Esophagus squamous epithelium (tissue), 5 donors: ENCODE measurements at places on chromosomes 7 and 10. TPM values are rescaled to one million over a fixed set of nuclear protein-coding genes. Genes with fewer than 3 reads are reported as not detected.

DNA sequence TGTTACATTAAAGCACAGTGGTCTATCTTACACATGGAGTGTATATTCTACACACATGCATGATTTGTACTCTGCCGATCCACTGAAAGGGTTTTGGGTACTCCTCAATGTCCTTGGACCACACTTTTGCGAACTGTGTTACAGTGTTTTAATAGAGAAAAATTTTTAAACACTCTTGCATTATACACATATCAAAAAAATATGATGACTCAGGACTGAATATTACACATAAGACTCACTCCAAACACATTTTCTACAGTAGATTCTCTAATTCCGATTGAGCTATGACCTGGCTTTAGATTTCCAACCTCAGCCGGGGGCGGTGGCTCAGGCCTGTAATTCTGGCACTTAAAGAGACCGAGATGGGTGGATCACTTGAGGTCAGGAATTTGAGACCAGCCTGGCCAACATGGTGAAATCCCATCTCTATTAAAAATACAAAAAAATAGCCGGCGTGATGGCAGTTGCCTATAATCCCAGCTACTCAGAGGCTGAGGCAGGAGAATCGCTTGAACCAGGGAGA lies 222.4 kb downstream of the CACNA2D1 start:
- no peaks in the 10 kb centered on the region for H3K4me1 ChIP-seq
- H3K4me3 ChIP-seq, result no peak overlapping the region
- no peaks in the 10 kb centered on the region for H3K27me3 ChIP-seq
- H3K36me3 ChIP-seq, result no peaks in the 10 kb centered on the region
- DNase-seq, result no peak
- no peak overlapping the region for H3K27ac ChIP-seq

The MUC3A gene
- under 0.01 TPM for total RNA-seq

The CPXM2 gene
- 9.2 TPM for total RNA-seq

DNA sequence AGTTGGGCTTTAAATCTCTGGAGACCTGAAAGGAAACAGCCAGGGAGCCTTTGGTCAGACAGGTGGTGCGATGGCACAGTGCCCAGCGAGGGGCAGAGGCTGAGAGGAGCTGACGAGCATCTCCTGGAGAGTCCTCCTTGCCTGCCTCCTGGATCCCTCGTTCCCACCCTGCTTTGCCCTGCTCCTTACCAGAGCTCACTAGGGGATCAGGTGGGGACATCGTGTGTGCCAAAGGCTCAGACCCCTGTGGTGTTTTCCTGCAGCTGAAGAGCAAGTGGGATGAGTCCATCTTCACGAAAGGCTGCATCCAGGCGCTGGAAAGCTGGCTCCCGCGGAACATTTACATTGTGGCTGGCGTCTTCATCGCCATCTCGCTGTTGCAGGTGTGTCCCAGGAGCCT lies 21.8 kb upstream of the SH2D4B start:
- no peak for DNase-seq
- no peaks in the 10 kb centered on the region for H3K4me1 ChIP-seq
- H3K27ac ChIP-seq, result no peak overlapping the region
- no peaks in the 10 kb centered on the region for H3K27me3 ChIP-seq
- peaks cover 53% of the 10 kb centered on the region for H3K36me3 ChIP-seq

- no peaks in the 10 kb centered on the region for H3K27me3 ChIP-seq
- H3K36me3 ChIP-seq, result no peaks in the 10 kb centered on the region
- no peak for DNase-seq
- H3K4me3 ChIP-seq, result no peak overlapping the region
Observed at GRCh38 chr7:30815951-30816644, 44.9 kb downstream of the MINDY4 start.

DNA sequence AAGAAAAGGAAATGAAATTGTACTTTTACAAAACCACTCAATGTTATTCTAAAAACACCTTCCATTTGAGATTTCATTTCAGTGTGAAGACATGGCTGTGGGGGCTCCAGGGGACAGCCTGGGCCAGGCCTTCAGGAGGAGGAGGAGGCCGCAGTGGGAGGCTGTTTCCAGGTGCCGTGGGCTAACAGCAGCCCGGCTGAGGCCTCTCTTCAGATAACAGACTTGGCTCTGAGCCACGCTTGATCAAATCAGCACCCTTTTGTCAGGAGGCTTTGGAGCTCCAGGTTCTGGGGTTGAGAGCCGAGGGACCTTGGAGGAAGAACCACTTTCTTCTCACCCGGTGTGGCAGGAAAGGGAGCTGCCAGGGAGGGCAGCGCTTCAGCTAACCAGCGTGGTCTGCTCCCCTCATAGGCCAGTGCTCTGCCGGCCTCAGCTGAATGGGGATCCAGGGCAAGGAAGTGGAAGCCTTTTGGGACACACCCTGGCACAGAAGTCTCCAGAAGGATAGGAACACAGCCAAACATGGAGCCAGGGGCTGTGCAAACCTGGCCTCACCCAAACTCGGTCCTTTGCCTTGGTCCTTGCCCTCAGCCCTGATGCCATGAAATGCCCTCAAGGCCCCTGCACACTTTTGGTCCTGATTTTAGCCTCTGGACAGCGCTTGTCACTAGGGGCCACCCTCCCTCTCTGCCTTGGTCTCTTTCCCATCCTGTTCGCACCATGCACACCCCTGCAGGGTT lies 23.5 kb upstream of the CHST15 start:
- peaks cover 19% of the 10 kb centered on the region for H3K4me1 ChIP-seq
- H3K27me3 ChIP-seq, result no peaks in the 10 kb centered on the region
- no peak overlapping the region for H3K27ac ChIP-seq
- no peak overlapping the region for H3K4me3 ChIP-seq

DNA sequence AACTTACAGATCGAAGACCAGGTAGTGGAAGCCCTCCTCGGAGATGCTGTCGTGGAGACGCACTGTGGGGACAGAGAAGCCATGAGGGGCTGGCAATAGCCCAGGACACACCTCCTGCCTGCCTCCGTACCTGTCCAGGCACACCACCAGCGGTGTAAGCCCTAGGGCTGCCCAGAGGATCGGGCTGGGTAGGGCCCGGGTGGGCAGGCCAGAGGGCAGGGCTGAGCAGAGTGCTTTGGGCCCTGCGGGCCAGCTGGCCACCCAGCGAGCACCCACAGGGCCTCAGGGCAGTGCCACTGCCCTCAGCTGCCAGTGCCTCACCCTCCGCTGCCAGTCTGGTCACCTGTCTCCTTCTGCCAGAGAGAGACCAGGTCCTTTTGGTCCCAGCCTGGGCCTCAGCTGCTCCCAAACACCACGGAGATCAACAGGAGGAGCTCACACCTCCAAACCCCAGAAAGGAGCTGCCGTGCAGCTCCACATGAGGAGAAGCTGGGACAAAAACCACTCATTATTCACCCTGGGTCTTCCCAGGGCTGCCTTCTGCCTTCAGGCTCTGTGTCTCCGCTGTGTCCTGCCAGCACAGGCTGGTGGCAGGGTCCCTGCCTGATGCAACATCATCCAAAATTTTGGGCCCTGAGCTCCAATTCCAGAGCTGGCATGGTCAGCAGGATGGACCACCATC lies 58.2 kb downstream of the YKT6 start:
- peak overlapping the region; percentile 67 for H3K27ac ChIP-seq
- no peak overlapping the region for H3K4me3 ChIP-seq
- H3K36me3 ChIP-seq, result no peaks in the 10 kb centered on the region
- H3K4me1 ChIP-seq, result peaks cover 51% of the 10 kb centered on the region
- no peaks in the 10 kb centered on the region for H3K27me3 ChIP-seq

DNA sequence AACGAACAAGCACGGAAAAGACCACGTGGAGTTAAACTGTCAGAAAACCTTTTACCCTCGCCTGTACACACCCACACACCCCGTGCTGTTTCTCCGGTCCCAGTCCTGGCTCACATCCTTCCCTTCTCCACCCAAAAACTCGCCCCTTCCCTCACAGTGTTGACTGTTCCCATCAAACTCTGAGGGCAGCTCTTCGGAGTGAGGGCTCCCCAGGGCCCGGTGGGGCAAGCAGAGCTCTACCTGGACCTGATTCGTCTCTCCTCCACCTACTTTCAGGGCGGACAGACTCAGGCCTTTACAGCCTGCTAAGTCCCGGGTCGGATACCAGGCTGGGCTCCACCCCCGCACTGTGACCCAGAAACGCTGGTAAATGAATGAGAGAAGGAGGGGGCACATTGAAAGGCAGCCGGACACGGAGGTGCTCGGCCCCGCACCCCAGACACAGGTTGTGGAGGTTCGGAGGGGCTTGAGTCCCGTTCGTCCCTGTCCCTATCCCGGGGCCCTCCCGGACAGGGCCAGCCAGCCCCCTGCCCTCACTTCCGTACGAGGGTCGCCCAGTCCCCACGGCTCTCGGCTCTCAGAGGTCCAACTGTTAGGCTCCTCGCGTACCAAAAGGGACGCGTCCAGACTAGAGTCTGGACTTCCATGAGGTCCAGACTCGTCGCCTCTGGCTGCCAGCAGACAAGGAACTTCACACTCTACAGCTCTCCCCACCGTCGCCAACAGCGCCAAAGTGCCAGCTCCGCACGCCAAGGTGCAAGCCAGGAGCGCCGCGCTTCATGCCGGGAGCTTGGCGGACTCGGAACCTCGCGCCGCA lies 31.7 kb upstream of the ASL start:
- peak overlapping the region; percentile 50 for H3K27ac ChIP-seq
- peak overlapping the region; percentile 35 for H3K4me3 ChIP-seq
- H3K36me3 ChIP-seq, result no peaks in the 10 kb centered on the region

GRCh38 chr10:18759575-18759974 lies 100.3 kb downstream of the ARL5B start:
- no peak for DNase-seq
- no peaks in the 10 kb centered on the region for H3K36me3 ChIP-seq
- H3K27me3 ChIP-seq, result no peaks in the 10 kb centered on the region
- H3K27ac ChIP-seq, result no peak overlapping the region
- H3K4me3 ChIP-seq, result no peak overlapping the region

- no peak overlapping the region for H3K27ac ChIP-seq
- no peaks in the 10 kb centered on the region for H3K36me3 ChIP-seq
- peaks cover 3% of the 10 kb centered on the region for H3K4me1 ChIP-seq
- DNase-seq, result no peak
- no peak overlapping the region for H3K4me3 ChIP-seq
- H3K27me3 ChIP-seq, result peaks cover 90% of the 10 kb centered on the region
Observed at GRCh38 chr10:101564490-101564991, 23.5 kb downstream of the POLL start.

The AQP1 gene
- 22.6 TPM for total RNA-seq

- peaks cover 8% of the 10 kb centered on the region for H3K4me1 ChIP-seq
- DNase-seq, result no peak
- H3K27me3 ChIP-seq, result no peaks in the 10 kb centered on the region
- no peak overlapping the region for H3K4me3 ChIP-seq
Observed at GRCh38 chr7:33127085-33127484, 2.3 kb upstream of the BBS9 start.

DNA sequence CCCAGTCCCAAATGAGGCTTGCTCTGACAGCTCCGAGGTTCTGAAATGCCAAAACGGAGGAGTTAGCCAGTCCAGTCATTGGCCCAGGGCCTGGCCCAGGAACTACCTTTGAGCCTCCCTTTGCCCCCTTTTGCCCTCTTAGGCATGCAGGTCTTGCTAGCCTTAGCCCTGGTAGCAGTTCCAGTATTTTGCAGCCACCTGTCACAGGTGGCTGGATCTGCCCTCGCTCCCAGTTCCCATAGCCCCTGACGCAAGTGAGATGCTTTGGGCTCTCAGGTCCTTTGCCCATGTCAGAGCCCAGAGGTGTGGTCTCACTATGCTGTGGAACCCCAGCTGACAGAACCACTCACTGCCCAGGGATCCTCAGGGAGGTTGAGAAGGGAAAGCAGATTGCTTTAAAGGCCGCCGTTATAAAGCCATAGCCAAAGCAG lies 42.0 kb downstream of the GPRIN2 start:
- H3K36me3 ChIP-seq, result no peaks in the 10 kb centered on the region
- H3K4me1 ChIP-seq, result no peaks in the 10 kb centered on the region
- peaks cover 6% of the 10 kb centered on the region for H3K27me3 ChIP-seq
- DNase-seq, result no peak
- H3K4me3 ChIP-seq, result no peak overlapping the region

DNA sequence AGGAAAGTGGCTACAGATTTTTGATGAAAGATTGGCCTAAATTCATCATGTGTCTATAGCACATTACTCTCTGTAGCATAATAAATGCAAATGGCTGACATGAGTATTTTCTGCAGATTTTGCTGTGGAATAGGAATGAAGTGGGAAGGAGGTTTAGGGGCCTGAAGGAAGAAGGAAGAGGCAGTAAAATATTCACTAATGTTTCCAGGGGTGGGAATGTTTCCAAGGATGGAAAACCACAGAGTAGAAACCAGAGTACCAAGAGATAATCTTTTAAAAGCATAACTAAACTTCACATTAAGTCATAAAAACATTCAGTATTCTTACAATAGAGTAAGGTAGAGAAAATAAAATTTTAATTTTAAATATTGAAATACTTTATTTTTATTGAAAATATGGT lies 267.8 kb downstream of the BICC1 start:
- no peaks in the 10 kb centered on the region for H3K4me1 ChIP-seq
- H3K4me3 ChIP-seq, result no peak overlapping the region
- H3K27ac ChIP-seq, result no peak overlapping the region
- H3K27me3 ChIP-seq, result no peaks in the 10 kb centered on the region

- DNase-seq, result no peak
- no peaks in the 10 kb centered on the region for H3K27me3 ChIP-seq
- H3K27ac ChIP-seq, result no peak overlapping the region
Observed at GRCh38 chr7:40883826-40884225, 749.0 kb downstream of the SUGCT start.

The RBM17 gene
- 36.5 TPM for total RNA-seq

GRCh38 chr10:130141878-130142277 lies 5.7 kb downstream of the GLRX3 start:
- H3K27ac ChIP-seq, result no peak overlapping the region
- peaks cover 28% of the 10 kb centered on the region for H3K4me1 ChIP-seq
- peaks cover 13% of the 10 kb centered on the region for H3K36me3 ChIP-seq

DNA sequence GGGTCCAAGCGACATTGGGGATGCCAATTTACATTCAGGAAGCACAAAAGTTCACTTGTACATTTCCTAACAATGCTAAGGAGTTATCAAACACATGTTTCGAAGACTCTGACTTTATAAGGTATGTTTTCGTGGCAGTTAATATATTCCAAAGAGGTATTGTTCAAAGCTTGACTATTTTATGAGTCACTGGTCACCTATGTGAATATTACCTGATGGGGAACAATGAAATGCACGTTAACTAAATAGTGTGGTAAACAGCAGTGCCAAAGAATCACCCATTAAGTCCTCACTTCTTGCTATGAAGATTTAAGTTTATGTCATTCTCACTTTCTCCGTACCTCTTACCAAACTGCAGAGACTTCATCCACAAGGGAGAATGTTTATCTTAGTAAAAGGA lies 550.2 kb downstream of the SORCS1 start:
- H3K4me1 ChIP-seq, result no peaks in the 10 kb centered on the region
- no peak for DNase-seq

The ENTPD1 gene
- total RNA-seq, result 9.9 TPM

DNA sequence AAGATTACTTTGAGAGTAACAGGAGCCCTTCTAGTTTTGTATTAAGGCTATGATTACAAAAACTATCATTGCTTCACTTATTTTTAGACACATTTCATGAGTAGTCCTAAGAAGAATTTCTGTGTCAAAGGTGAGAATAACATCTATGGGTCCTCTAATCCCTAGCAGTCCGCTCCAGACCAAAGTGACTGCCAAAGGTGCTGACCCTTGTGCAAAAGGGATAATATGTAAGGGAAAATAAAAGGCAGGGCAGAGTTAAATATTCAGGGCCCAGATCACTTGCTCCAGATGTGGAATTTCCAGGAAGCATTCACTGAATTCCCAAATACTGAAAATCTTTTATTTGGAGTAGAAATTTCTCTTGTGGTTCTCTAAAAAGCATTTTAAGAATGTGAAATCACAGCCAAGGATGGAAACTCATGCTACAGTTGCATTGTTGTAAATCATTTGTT lies 29.3 kb downstream of the RHOBTB1 start:
- no peaks in the 10 kb centered on the region for H3K27me3 ChIP-seq
- no peak overlapping the region for H3K4me3 ChIP-seq
- no peaks in the 10 kb centered on the region for H3K4me1 ChIP-seq
